ENCODE measurements at places on chromosomes 11 and 22. TPM values are rescaled to one million over a fixed set of nuclear protein-coding genes. Genes with fewer than 3 reads are reported as not detected.

DNA sequence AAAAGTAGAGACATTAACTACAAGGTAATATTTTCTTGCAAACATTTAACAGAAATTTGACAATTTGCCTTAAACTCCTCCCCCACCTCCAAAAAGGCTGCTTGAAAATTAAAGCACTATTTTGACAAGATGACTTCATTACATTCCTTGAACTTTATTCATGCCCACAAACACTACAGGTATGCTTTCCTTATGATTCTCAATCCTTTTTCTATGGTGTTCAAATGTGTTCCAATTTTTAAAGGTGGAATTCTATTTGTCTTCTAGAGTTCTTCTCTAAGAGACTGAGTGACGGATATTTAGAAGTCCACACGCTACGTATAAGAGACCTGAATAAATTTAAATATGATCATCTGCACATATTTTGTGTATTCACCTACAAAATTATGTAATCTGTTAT lies 69.4 kb downstream of the MRTFA start:
- no peak overlapping the region for H3K27ac ChIP-seq
- no peak for DNase-seq
- H3K4me1 ChIP-seq, result peaks cover 14% of the 10 kb centered on the region
- H3K27me3 ChIP-seq, result no peaks in the 10 kb centered on the region
- H3K4me3 ChIP-seq, result no peak overlapping the region
- no peaks in the 10 kb centered on the region for H3K36me3 ChIP-seq

The MYO7A gene
- total RNA-seq, result 3.8 TPM

GRCh38 chr22:28220626-28221363 lies 301.7 kb upstream of the PITPNB start:
- no peak overlapping the region for H3K27ac ChIP-seq
- no peaks in the 10 kb centered on the region for H3K36me3 ChIP-seq
- H3K4me3 ChIP-seq, result no peak overlapping the region
- H3K4me1 ChIP-seq, result no peaks in the 10 kb centered on the region
- H3K27me3 ChIP-seq, result no peaks in the 10 kb centered on the region

DNA sequence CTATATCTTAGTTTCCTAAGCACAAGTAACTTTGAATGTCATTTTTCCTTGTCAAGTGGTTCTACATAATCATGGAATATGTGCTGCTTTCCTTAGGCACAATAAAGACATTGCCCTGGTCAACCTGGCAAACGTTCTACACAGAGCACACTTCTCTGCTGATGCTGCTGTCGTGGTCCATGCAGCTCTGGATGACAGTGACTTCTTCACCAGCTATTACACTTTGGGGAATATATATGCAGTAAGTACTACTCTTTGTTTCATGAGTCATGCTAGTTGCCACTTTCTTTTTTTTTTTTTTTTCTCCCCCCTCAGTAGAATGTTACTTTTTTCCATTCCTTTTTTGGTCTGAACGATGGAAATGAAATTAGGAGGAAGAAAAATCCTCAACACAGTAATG lies 38.5 kb downstream of the TTC17 start:
- no peak overlapping the region for H3K27ac ChIP-seq
- H3K27me3 ChIP-seq, result no peaks in the 10 kb centered on the region

GRCh38 chr11:114846416-114846791 lies 168.1 kb downstream of the NXPE2 start:
- H3K36me3 ChIP-seq, result no peaks in the 10 kb centered on the region
- H3K4me1 ChIP-seq, result peaks cover 4% of the 10 kb centered on the region
- no peaks in the 10 kb centered on the region for H3K27me3 ChIP-seq
- no peak overlapping the region for H3K27ac ChIP-seq
- peak; percentile 86 for DNase-seq

DNA sequence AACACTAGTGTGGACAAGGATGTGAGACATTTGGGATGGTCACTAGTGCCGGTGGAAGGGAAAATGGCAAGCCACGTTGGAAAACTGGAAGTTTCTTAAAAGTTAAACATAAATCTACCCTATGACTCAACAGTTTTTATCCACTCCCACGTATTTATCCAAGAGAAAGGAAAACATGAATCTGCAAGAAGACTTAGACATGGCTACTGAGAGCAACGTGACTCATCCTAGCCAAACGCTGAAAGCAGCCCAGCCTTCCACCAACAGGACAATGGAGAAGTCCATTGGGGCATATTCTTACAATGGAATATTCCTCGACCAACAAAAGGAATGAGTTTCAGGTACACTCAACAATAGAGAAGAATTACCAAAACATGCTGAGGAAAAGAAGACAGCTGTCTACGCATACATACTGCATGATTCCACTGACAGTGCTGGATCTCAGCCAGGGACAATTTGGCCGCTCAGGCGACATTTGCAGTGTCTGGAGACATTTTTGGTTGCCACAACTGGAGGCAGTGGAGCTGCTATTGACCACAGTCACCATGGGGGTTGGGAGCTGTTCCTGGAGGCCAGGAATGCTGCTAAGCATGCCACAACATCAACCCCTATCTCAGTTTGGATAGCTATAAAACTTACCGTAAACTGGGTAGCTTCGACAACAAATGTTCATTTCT lies 21.2 kb downstream of the SYT13 start:
- no peaks in the 10 kb centered on the region for H3K36me3 ChIP-seq
- DNase-seq, result no peak
- H3K27me3 ChIP-seq, result no peaks in the 10 kb centered on the region
- no peak overlapping the region for H3K4me3 ChIP-seq
- no peak overlapping the region for H3K27ac ChIP-seq
- no peaks in the 10 kb centered on the region for H3K4me1 ChIP-seq

GRCh38 chr22:35023692-35024363 lies 42.1 kb upstream of the ISX start:
- no peak overlapping the region for H3K4me3 ChIP-seq
- H3K27me3 ChIP-seq, result no peaks in the 10 kb centered on the region
- peak; percentile 51 for DNase-seq
- no peaks in the 10 kb centered on the region for H3K4me1 ChIP-seq

GRCh38 chr11:21814169-21814568 lies 378.7 kb upstream of the ANO5 start:
- H3K36me3 ChIP-seq, result no peaks in the 10 kb centered on the region
- DNase-seq, result no peak
- no peaks in the 10 kb centered on the region for H3K27me3 ChIP-seq
- no peak overlapping the region for H3K4me3 ChIP-seq
- no peaks in the 10 kb centered on the region for H3K4me1 ChIP-seq

DNA sequence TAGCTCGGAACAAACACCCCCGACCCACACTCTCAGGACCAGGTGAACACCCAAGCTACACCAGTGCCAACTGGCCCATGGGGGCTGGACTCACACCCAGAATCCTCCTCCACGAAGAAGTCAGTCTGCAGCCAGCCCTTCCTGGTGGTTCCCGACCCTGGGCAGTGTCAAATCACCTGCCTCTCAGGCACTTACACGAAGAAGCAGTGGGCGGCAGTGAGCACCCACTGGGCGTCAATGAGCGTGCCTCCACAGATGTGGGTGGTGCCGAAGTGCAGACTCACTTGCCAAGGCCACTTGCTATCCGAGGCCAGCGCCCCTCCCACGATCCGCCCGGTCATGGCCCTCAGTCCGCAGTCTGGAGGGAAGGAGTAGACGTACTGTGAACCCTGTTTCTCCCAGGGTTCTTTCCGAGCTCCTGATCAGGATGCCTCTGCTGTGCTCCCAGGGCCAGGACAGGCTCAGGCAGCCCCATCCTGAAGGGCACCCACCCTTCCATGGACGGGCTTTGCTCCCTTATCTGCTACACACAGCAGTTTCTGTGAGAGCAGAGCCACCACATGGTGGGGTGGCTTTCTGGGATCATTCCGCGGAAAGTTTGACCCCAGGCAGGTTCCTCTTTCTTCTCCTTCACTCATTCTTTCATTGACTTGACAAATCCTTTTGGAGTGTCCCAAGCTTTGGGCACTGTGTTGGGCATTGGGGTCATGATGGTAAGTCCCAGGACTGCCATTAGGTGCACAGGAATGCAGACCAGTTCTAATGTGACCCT lies 19.4 kb downstream of the TMPRSS13 start:
- no peak for DNase-seq
- no peaks in the 10 kb centered on the region for H3K36me3 ChIP-seq
- H3K27ac ChIP-seq, result no peak overlapping the region
- H3K27me3 ChIP-seq, result no peaks in the 10 kb centered on the region
- H3K4me3 ChIP-seq, result no peak overlapping the region

The DDIAS gene
- total RNA-seq, result 3.3 TPM

DNA sequence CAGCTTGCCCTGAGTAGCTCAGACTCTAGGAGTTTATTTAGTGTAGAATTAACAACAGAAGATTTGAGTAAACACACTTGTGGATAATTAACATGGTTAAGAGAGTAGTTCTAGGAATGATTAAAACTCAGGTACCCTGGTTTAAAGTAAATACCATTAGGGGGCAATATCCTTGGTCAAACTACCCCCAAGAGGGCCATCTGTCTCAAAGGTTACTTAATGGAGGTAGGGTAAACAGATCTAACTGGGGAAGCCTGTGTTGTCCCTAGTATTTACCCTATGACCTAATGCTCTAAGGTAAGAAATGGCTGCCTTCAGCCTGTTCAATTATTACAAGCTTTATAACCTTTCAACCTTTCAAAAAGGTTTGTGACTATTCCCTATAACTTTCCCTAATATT lies 10.6 kb upstream of the GLYATL1 start:
- no peak overlapping the region for H3K4me3 ChIP-seq
- no peak overlapping the region for H3K27ac ChIP-seq
- no peaks in the 10 kb centered on the region for H3K27me3 ChIP-seq
- no peaks in the 10 kb centered on the region for H3K4me1 ChIP-seq

GRCh38 chr11:22859756-22860155 lies 518 bp downstream of the CCDC179 start:
- H3K36me3 ChIP-seq, result no peaks in the 10 kb centered on the region
- H3K27me3 ChIP-seq, result no peaks in the 10 kb centered on the region
- no peaks in the 10 kb centered on the region for H3K4me1 ChIP-seq

The IFITM5 gene
- total RNA-seq, result not detected

GRCh38 chr22:48185071-48186055 lies 1422.9 kb downstream of the TBC1D22A start:
- H3K27me3 ChIP-seq, result no peaks in the 10 kb centered on the region
- no peak overlapping the region for H3K27ac ChIP-seq
- DNase-seq, result no peak
- H3K36me3 ChIP-seq, result no peaks in the 10 kb centered on the region

The SSTR3 gene
- total RNA-seq, result 0.24 TPM

DNA sequence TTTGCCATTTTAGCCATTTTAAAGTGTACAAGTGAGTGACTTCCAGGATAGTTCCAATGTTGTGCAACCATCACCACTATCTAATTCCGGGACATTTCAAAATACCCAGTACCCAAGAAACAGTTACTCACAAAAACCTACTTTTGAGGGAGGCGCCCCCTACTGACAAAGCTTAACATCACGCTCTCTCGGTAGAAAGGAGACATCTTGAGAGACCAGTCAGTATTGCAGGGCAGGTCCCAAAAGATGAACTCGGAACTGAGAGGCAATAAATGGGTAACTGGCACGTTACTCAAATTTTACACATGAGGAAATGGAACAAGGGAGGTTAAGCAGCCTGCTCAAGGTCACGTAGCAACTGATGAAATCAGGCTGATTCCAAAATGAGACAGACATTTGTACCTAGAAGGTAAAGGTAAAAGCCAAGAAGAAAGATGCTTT lies 50.0 kb upstream of the POU2AF1 start:
- DNase-seq, result peak; percentile 53
- H3K27me3 ChIP-seq, result no peaks in the 10 kb centered on the region
- H3K4me3 ChIP-seq, result no peak overlapping the region
- H3K27ac ChIP-seq, result no peak overlapping the region
- peaks cover 14% of the 10 kb centered on the region for H3K4me1 ChIP-seq

The ROM1 gene
- total RNA-seq, result 2.5 TPM

The NAALAD2 gene
- 1.1 TPM for total RNA-seq

The SLC22A12 gene
- not detected for total RNA-seq

The MMP7 gene
- not detected for total RNA-seq

- no peak overlapping the region for H3K27ac ChIP-seq
- no peaks in the 10 kb centered on the region for H3K4me1 ChIP-seq
- H3K36me3 ChIP-seq, result no peaks in the 10 kb centered on the region
- no peak overlapping the region for H3K4me3 ChIP-seq
- DNase-seq, result no peak
- no peaks in the 10 kb centered on the region for H3K27me3 ChIP-seq
Observed at GRCh38 chr11:34292546-34292945, 65.3 kb downstream of the ABTB2 start.

The TRIM34 gene
- 7.4 TPM for total RNA-seq

The P2RX6 gene
- total RNA-seq, result not detected

The MRGPRX3 gene
- not detected for total RNA-seq

DNA sequence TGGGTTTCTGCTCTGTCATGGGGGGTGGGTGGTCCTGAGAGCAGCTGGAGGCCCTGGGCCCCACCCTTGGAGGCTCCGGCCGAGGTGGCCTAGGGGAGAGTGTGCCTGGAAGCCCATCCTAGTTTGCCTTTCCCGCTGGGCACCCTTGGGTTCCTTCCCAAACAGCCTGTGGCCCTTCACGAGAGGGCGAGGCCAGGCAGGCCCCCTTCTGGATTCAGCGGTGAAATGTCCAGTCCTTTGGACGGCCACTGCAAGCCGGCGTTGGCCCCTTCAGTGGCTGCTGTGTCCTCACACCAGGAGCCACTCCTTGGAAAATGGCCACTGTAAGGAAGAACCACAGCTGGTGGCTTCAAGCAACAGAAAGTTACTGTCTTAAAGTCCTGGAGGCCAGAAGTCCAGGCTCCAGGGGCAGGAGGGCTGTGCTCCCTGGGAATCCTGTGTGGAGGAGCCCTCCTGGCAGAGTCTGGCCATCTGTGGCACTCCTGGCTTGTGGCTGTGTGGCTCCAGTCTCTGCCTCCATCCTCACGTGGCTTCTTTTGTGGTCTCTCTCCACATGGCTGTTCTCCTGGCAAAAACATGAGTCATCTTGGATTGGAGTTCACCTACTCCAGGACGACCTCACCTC lies 854.1 kb downstream of the TBC1D22A start:
- no peak overlapping the region for H3K27ac ChIP-seq
- H3K27me3 ChIP-seq, result no peaks in the 10 kb centered on the region
- H3K36me3 ChIP-seq, result no peaks in the 10 kb centered on the region

The ZNF143 gene
- total RNA-seq, result 23.7 TPM

Measured in thyroid gland (tissue), 4 donors.